ENCODE measurements at places on chromosomes 12 and 14.

- no peak for DNase-seq
Measured at GRCh38 chr12:97967831-97968230, 505.2 kb downstream of the RMST start.

DNA sequence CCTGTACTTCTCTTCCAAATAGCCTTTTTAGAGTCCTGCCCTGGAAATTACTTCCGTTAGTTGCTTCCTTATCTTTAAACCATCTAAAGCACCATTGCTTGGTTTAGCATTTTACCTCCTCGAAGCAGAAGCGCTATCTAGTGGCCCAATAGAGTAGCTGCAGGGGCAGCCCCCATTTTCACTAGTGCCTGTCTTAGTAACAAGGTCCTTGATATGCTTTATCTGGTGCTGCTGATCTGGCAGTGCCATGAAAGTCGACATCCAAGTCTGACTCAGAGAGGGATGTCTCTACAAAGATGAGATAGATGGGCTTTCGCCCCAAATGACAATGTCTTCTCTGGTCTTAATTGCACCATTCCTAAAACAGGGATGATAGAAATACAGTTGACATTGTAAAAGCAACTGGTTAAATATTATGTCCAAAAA is 25.0 kb upstream of the CIT start:
- peak; percentile 63 for DNase-seq

DNA sequence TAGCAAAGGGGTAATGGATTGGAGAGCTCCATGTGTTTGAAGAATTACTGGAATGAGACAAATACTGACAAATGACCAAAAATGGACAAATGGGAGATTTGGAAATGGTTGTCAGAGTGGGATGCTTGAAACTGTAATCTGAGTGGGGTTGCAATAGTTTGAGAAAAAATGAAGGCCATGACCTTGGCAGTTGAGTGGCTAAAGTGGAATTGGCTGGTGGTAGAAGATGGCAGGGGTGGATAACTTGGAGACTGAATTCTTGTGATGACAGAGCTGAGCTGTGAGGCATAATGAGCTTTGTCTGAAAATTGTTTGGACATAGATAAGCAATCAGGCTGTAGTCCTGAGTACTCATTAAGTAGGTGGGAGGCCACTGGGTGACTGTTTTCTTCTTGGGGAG is 222.5 kb upstream of the PRICKLE1 start:
- no peak for DNase-seq

GRCh38 chr12:94247246-94247645 is 98.9 kb downstream of the PLXNC1 start:
- no peak for DNase-seq

DNA sequence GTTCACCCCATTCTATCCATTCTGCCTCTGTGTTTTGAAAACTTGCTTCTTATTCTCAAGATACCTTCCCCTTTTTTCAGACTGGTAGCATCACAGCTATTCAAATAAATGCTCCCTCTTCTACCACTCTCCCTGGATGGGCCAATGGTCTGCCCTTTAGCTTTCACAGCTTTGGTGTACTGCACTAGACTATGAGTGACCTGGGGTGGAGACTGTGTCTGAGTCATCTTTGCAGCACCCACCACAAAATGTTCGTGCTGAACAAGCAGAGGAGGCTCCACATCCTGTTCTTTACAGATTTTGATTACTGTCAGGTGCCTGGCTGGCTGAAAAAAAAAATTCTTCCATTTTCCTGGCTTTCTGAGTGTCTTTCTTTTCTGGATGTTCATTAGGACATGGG is 1104.1 kb upstream of the TMEM132C start:
- peak; percentile 59 for DNase-seq

All from CD4-positive, alpha-beta T cell treated with Interleukin-6 at 100 ng/mL for 8 hours (primary cell).